Germinal center (tissue), 1 donor: ENCODE measurements at places on chromosomes 3 and 15.

DNA sequence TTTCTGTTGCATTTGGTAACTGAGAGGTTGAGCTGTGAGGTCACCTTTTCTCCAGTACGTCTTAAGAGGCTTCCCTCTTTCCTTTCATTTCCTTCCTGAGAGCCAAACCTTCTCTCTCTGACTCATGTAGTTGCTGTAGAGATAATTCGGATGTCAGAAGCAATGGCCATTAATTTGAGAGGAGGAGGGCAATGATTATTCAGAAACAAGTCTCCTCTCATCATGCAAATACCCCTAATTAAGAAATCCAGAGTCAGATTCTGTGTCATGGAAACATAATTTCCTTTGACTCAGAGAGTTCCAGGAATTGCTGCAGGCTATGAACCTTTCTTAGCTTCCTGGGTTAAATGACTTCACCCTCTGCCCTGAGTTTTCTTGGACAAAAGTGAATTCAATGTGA, 59.0 kb upstream of the GSK3B start:
- DNase-seq, result no peak

DNA sequence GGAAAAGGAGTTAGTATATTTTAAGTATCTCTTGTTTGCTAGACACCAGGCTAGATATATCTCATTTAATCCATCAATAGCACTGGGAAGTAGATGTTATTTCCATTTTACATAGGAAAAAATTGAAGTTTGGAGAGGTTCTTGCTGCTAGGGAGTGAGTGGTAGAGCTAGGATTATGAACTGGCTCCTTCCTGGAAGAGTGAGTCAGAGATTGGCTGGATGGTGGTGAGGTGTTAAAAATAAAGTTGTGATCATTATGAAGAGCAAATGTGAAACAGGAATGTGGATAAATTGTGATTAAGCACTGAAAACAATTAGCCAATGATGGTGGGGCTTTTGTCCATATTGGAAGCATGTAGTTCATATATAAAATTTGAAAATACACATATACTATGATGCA, 234.2 kb downstream of the WNT5A start:
- DNase-seq, result no peak

- no peak for DNase-seq
Observed at GRCh38 chr3:66486202-66486601, 14.6 kb downstream of the LRIG1 start.

DNA sequence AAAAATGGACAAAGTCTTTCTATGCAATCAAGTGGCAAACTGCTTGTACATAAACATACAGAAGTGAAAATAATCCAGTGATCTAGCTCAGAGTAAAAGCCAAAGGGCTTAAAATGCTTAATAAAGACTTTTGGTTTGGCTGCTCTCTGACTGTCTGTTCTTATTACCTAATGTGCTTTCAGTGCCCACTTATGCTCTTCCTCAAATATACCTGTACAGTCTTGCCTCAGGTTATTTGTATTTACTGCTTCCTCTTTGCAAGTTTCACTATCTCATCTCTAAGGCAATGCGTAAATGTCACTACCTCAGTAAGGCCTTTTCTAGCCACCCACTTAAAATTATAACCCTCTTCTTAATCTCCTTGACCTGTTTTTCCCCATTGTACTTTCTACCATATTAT, 171.8 kb downstream of the EPHA6 start:
- DNase-seq, result no peak

GRCh38 chr15:63156086-63156710, 1.1 kb downstream of the RPS27L start:
- DNase-seq, result no peak

DNA sequence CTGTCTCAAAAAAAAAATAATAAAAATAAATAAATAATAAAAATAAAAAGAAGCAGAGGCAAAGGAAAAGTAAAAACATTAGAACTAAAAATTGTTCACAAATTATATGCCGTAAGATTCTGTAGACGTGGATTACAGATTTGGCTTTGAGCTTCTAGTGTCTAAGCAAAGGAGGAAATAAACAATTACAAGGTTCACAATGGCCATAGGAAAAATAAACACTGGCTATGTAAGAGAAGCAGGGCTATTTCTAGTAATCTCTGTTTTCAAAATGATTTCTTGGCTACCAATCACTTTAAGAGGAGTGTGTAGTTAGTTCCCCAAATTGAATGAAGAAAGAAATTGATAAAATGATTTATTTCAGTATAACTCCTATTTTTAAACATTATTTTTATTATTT, 54.5 kb downstream of the TMEM41A start:
- no peak for DNase-seq

DNA sequence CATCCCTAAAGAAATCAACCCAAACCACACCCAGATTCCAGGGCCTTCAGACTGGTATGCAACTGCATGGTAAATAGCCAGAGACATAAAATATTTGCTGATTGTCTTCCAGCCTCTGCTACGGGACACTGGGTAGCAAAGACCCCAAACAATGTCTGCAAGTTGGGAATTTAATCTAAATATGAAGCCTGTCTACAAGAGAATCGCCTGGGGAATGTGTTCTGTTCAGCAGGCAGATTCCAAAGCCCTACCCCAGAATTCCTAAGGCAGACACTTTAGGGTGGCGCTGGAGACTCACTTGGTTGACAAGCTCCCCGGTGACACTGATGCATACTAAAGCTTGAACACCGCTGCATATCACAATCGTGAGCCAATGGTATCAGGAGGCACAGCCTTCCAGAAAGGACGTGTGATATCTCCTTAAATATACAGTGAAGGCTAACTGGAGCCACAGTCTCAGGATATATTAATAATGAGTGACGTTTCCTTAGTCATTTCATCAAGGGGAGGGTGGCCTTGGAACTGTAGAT, 684.1 kb downstream of the NTRK3 start:
- DNase-seq, result no peak

GRCh38 chr3:10615715-10616114, 110.3 kb upstream of the ATP2B2 start:
- DNase-seq, result no peak
